Right renal cortex interstitium (tissue), 3 donors: ENCODE measurements at places on chromosomes 5 and 9.

- DNase-seq: no peak
These were observed 337.6 kb downstream of the FGF10 start for GRCh38 chr5:44051591-44051990.

DNA sequence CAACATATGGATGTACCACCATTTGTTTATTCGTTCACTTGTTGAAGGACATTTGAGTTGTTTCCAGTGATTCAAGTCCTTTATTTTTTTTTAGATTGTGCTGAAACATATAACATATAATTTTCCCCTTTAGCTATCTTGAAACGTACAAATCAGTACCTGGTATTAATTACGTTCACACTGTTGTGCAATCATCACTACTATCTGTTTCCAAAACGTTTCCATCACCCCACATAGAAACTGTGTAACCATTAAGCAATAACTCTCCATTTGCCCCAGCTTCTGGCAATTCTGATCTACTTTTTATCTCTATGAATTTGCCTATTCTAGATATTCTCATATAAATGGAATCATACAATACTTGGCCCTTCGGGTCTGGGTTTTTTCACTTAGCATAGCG lies 116.0 kb downstream of the FGF1 start:
- DNase-seq: no peak

DNA sequence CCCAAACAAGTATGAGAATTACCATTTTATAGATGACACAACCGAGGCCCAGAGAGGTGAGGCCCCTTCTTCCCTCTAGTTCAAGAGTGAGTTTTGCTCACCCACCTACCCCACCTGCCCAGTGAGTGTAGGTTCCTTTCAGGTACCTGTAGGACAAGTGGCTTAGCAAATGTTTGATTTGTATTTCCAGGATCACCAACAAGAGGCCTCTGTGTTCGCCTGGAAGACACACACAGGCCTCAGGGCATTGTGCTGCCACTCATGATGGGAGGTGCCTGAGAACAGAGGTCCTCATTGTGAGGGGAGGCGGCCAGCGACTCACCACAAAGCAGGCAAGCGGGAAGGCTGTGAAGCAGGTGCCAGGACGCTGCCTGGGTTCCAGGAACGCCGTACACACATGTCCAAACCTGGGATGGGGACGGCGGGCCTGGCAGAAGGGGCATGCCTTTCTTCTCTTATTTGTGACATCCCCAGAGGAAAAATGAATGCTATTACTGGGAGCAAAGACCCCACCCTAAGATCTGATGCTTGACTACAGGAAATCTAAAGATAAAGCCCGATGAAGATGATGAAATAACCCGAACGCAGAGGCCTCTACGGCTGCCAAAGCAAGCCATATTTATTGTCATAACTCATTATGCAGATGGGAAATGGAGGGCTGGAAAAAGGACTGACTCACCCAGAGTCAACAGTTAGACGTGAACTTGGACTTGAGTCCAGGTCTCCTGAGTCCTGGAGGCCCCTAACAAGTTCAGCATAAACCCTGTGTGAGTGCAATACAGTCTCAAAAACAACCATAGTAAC lies 60.2 kb upstream of the SLC25A51 start:
- no peak for DNase-seq

GRCh38 chr9:122996586-122996985 lies 36.9 kb upstream of the GPR21 start:
- DNase-seq: no peak
